Activated CD8-positive, alpha-beta T cell treated with anti-CD3 and anti-CD28 coated beads, Interleukin-2, amount 10 ng/mL, durations not matched to agents 7 days and 5 days (primary cell): ENCODE measurements at places on chromosomes 3 and 15.

DNA sequence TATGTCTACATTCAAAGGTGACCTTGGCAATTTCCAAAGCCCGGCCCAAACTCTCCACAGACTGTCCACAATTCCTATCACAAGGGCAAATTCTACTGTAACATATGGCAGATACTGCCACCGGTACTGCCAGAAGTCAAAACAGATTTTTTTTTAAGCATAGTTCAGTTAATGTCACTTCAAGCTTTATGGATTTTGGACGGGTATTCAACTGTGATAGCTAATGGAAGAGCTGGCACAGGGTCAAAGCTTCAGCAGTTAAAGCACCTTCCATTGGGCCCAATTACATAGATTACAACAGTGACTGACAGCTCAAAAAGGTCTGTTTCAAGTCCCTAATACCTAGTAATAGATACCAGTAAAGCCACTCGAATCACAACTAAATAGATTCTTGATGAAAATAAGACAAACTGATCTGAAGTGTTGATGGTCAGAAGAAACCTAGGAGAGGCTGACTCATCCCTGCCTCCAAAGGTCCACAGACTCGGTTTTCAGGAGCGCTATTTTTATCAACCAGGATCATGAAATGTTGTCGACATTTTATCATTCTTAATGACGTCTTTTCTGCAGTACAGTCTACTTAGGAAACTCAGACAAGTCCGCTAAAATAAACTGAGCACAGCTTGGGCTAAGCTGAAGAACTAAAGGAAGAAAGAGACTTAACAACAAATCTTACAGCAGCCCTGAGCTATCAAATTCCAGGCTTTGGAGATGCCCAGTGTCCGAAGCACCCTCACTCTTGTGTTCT lies 38.7 kb downstream of the ANXA2 start:
- H3K4me3 ChIP-seq = no peak overlapping the region
- no peak for DNase-seq
- H3K4me1 ChIP-seq = peaks cover 21% of the 10 kb centered on the region
- H3K27ac ChIP-seq = no peak overlapping the region
- no peaks in the 10 kb centered on the region for H3K27me3 ChIP-seq
- H3K36me3 ChIP-seq = peaks cover 80% of the 10 kb centered on the region

GRCh38 chr3:125212509-125213363 lies at the start of gene SLC12A8:
SLC12A8 (minus strand) TSS chr3:125212748; CDS start chr3:125211349, 1,399 bp downstream.
- peaks cover 51% of the 10 kb centered on the region for H3K27me3 ChIP-seq
- no peak for DNase-seq
- no peak within 1 kb of the TSS for H3K4me3 ChIP-seq

DNA sequence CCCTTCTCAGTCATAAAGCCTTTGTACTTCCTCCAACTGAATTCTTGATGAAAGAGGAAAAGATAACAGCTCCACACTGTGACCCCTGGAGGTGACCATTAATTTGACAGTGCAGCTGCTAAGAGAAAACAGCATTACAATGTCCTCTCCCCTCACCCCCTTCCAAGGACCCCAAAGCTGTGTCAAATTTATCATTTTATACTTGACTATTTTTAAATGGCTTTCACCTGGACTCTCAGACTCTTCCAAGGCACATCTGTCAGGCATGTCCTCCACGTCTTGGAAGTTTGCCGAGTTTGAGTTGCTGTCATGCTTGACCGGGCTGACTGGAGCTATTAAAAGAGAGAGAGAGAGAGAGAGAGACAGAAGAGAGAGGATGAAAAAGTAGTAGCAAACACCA lies 236.5 kb downstream of the WDR72 start:
- no peaks in the 10 kb centered on the region for H3K4me1 ChIP-seq
- no peak for DNase-seq
- no peaks in the 10 kb centered on the region for H3K36me3 ChIP-seq

DNA sequence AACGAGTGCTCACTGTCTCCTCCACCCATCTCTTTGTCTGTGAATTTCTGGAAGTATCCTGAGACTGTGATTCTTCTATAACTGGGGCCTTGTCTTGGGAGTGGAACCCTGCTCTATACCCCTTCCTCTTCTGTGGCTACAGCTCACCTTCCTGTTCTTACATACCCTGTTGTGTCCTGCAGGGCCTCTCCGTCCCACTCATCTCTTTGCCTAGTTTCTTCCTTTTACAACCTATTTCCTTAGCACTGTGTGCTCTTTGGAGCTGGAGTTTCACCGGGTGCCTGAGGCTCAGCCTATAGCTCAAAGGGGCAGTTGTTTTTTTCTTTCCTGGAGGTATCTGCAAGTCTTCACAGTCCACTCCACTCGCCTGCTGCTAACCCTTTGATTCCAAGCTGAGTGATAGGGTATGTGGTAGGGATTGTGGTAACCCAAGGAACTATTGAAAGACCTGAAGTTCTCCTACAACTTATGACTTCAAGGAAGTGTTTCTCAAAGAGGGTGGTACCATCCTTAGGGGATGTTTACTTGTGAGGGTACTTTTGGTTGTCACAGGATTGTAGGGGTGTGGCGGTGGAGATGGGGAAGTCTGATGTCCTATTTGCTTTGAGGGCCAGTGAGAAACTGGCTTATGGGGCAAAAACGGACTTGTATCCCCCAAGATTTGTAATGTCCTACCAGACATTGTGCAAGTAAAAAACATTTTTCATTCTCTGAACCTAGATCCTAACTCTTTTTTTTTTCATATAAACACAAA lies 66.6 kb upstream of the ARL8B start:
- peaks cover 82% of the 10 kb centered on the region for H3K4me1 ChIP-seq
- peaks cover 7% of the 10 kb centered on the region for H3K36me3 ChIP-seq
- peak overlapping the region; percentile 75 for H3K27ac ChIP-seq
- H3K4me3 ChIP-seq = peak overlapping the region; percentile 9
